ENCODE measurements at places on chromosomes 11 and 22.

DNA sequence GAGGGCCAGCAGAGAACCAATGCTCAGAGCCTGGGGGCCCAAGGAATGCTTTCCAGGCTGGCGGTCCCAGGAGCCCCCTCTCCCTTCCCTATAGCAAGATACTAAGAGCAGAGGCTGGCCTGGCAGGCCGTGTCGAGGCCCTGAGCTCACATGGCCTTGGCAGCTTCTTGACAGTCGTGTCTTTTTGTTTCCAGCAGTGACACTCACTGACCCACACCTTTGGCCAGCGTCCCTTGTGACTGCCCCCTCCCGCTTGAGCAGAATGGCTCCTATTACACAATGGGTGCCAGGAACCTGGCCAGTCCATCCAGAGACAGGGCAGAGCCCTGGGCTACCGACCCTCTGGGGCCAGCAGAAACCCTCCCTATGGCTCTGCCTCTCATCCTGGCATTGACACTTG, 6.4 kb upstream of the CCND1 start:
- no peak for DNase-seq

- DNase-seq = no peak
Observed at GRCh38 chr22:17172029-17172833, 13.2 kb upstream of the HDHD5 start.

- DNase-seq = no peak
Observed at GRCh38 chr22:21003782-21004181, 1.9 kb upstream of the THAP7 start.

DNA sequence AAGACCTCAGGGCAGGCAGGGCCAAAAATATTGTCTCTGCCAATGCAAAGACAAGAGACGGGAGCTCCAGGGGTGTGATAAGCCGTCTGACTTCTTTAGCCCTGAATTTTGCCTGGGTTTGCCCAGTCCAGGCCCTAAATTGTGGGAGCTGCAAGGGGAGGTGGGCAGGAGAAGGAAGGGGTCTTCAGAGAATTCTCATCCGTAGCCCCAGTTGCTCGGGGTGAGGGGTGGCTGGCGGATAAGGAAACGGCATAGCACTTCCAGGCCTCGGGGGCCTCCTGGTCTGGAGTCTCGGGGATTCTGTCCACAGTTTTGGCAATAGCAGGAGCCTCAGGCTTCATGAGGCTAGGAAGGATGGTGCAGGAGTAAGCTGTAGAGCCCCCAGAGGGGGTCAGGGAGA, 7.4 kb downstream of the CD5 start:
- DNase-seq = no peak

DNA sequence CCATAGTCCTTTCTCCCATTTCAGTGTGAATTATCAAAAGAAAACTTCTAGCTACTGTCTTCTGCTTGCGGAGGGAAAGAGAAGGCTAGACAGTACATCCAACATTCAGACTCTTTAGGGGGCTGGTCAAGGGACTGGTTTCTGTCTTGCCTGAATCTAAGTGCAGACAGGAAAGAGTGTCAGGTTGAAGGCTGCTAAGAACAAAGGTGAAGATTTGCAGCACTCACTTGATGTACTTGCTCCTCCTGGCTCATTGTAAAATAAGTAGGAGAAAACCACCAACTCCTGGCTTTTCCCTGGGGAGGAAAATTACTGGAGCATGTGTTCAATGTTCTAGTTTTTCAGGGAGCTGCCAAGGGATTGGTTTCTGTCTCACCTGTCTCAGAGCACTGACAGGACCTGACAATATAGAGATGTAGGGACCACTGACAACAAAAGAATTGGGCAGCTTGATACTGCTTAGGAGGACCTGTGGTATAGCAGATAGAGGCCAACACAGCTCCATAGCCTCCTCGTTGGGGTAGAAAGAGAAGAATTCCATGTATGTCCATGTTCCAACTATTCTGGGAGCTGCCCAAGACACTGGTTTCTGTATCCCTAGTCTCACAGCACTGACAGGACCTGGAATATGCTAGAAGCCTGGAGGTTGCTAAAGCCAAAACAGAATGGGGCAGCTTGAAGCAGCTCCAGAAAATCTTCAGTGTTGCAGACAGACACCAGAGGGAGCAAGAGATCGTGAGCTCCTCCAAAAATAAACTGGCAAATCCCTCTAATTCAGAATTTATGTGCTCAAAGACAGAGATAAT, 39.7 kb upstream of the MMP12 start:
- DNase-seq = no peak

All from activated T-cell treated with anti-CD3 and anti-CD28 coated beads, Interleukin-2, amount 50 U/mL, for 48 hours (primary cell).